ENCODE measurements at places on chromosomes 2 and 18.

GRCh38 chr2:70962885-70963878, 15.2 kb upstream of the ANKRD53 start:
- no peak for DNase-seq

- DNase-seq, result no peak
These were observed 378.3 kb upstream of the SALL3 start for GRCh38 chr18:78601349-78601748.

GRCh38 chr18:62999921-63000320, 284.6 kb downstream of the PHLPP1 start:
- no peak for DNase-seq

DNA sequence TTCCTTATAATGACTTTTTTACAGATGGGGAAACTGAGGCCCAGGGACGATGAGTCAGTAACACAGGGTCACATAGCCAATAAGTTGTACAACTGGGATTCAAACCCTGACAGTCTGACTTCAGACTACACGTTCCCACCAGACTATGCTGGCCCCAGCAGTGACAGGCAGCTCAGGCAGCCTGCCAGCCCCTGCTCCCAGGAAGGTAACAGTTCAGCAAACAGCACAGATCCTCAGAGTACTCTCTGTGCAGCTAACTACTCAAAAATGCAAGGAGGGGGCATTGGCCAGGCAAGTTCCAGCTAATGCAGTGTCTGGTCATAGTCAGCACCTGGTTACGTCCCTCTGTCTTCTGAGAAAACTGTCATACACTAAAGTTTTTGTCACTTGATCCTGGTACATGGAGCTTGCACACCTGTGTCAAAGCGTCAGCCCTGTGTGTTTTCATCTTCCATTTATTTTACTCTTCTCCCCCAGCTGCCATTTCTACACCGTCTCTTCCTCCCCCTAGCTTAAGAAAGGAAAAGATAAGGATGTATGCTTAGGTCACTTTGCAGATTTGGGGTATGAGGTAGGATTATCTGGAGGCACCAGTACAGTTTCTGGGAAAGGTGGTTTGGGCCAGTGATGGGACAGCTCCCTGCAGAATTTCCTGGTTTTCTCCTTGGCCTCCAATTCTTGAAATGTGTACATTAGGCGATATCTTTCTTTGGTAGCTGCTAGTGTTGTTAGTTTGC, 4.5 kb downstream of the SMARCAL1 start:
- DNase-seq, result no peak

Measured in NB4 (cell line).